ENCODE measurements at places on chromosomes 7 and 10.

DNA sequence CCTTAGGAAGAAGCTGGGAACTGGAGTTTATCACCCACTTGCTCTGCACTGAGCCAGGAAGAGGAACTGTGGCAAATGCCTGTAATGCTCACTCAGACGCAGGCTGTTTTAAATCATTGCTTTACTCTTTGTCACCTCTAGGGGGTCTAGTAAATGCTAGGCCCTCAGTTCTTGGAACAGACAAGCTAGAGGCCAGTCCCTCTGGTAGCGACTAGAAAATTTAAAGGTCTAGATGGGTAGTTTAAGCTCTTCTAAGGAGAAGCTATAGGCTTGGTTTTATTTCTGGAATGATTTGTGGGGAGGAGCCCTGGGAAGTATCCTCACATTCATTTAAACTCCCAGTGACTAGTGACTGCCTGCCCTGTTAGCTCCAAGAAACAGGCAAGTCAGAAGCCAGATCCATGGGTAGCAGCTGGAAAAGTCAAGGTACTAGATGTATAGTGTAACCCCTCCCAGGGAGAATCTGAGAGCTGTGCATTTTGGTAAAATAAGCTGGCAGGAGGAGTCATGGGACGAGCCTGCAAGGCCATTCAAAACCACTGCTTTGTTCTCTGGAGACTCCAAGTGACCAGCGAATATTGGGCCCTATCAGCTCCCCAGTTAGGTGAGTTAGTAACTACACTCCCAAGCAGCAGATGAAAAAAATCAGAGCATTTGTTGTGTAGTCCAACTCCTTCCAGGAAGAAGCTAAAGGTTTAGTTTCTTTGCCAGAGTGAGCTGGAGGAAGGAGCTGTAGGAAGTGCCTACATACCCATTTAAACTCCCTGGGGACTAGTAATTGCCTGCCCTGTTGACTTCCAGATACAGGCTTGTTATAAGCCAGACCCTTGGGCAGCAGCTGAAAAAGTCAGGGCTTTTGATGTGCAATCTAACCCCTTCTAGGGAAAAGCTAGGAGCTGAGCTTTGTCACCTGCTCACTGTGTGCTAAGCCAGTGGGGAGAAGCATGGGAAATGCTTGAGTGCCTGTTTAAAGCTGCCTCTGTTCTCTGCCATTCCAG is 68.9 kb downstream of the DYNC1I1 start:
- DNase-seq = no peak

- DNase-seq = no peak
Measured at GRCh38 chr7:25821225-25821624, 330.8 kb upstream of the NFE2L3 start.

DNA sequence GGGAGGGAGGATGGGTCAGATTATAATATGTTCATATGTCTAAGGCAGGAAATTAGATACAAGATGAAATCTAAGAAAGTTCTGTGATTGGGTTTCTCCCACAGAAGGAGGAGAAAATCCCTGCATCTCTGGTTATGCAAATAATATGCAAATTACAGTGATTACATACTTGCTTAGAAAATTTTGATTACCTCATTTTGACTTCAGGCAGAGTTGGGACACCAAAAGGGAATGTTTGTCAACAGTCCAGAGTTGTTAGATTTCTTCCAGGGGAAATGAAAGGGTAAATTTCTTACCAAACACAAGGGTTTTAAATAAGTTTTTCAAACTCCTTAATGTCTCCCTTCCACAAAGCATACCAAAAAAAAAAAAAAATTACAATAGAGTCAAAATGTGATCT is 101.4 kb upstream of the STEAP1B start:
- no peak for DNase-seq

DNA sequence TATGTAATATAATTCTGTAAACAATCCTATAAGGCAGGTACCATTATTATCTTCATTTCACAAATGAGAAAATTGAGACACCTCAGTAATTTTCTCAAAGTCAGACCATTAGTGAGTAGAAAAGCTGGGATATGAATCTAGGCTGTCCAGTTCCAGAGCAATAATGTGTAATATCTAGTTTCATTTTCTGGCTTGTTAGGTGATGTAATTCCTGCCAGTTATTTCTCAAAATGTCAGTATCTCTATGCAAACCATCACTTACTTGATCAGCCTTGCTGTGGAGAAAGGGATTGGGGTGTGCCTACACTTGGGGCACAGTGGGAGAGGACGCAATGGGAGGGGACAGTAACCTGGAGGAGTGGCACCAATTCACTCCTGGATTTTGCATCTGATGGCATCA is 157.5 kb downstream of the LYZL1 start:
- DNase-seq = no peak
